Stimulated activated CD8-positive, alpha-beta memory T cell treated with anti-CD3 and anti-CD28 coated beads, Interleukin-12 subunit alpha, Interleukin-12 subunit beta, amount 100 ng/mL, for 1 hour (primary cell): ENCODE measurements at places on chromosomes 3 and 15.

DNA sequence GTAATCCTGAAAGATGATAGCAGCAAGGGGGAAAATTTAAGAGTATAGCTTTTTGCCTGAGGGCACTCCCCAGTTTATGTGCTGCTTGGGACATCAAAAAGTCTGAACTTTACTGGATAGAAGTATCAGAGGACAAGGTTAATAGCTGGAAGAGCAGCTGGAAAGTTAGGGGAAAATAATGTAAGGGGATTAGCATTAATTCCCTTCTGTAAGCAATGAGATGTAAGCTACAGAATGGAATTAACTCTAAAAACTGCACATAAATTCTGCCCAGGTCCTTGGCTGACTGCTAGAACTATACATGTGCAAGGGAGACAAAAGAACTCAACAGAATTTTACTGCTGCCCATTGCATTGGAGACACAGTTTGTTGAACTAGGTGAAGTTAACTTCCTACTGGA lies 55.6 kb downstream of the ATP11B start:
- DNase-seq = no peak

DNA sequence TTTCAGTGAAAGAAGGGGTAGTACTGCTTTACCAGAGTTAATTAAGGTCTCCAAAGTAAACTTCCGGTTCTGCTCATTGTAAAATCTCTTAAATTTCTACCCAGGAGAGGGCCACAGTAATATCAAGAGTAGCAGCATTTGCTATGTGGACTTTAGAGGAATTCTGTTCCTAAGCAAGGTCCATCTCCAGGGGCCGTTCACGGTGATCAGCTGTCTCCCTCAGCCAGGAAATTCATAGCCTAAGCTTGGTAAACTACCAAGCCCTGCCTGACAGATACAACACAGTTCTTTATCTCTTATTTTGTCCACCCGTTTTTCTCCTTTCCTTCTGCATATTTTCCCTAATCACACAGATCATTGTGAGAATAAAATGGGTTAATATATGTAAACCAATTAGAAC lies 2.3 kb downstream of the DUT start:
- DNase-seq = no peak

DNA sequence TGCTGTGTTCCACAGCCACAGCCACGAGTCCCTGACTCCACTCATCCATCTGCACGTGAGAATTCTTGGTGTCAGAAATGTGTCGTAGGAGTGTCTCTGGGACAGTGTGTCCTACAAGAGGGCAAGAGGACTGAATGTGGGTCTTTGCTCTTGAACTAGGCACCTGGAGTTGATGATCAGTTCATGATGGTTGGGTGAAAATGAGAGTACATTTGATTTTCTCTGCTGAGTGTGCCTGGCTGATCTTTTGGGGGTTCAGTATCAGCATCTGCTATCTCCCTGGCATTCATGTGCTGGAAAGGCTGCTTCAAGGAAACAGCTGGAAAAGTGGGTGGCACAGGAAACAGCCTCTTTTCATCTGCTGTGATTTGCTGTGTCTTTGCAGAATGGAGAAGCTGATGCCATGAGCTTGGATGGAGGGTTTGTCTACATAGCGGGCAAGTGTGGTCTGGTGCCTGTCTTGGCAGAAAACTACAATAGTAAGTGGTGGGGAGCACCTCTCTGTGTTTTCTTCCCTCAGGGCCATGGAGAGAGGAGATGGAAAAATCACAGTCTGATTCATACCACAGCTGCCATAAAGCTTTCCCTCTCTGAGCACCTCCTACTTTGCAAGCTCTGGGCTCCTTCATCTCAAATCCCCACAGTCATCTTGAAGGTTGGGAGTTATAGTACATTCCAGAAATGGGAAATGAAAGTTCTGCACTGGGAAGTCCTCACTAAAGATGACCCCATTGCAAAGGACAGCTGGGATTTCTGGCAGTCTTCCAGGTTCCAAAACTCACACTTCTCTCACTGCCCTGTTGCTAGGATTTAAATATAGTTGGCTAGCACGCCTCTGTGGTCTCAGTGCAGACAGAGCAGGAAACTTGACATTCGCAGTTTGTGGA lies 17.8 kb downstream of the TF start:
- no peak for DNase-seq

DNA sequence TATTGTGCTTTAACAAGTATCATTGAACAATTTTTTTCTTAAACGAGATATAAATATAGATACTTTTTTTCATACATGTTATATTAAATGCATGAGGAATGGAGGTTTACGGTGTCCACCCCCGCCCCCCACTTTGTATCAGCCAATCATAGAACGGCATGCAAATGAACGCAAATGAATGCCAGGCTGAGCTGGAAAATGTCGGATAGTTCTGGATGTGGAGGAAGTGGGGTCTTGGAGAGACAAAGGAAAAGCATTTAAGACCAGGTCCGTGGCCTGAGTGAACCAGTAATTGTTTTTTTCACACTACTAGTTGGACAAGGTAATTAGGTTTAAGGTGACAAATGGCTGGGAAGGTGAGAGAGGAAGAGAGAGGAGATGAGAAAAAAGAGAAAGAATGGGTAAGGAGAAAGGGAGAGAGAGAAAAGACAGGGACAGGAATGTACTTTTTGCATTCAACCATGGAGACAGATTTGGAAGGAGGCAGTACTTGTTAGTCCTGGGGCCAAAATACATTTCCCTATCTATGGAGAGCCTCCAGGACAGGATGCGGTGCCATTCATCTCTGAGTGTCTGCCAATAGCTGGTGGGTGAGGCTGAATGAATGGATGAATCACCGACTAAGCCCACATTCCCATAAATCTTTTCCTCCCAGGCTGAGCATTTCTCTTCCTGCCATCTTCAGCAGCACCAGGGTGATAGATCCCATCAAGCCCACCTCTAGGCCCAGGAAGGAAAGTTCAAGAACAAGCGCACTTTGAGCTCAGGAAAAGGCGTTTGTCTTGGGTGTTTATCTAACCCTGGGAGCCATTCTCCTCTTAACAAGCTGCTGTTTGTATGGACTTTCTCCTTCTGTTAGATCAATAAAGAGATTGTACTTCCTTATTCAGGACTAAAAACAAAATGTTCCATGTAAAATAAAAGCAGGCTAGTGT lies 1.4 kb upstream of the RAD18 start:
- no peak for DNase-seq

GRCh38 chr15:39118510-39118909 lies 462.4 kb upstream of the THBS1 start:
- no peak for DNase-seq

GRCh38 chr3:1677576-1678156 lies 421.0 kb upstream of the CNTN4 start:
- no peak for DNase-seq

DNA sequence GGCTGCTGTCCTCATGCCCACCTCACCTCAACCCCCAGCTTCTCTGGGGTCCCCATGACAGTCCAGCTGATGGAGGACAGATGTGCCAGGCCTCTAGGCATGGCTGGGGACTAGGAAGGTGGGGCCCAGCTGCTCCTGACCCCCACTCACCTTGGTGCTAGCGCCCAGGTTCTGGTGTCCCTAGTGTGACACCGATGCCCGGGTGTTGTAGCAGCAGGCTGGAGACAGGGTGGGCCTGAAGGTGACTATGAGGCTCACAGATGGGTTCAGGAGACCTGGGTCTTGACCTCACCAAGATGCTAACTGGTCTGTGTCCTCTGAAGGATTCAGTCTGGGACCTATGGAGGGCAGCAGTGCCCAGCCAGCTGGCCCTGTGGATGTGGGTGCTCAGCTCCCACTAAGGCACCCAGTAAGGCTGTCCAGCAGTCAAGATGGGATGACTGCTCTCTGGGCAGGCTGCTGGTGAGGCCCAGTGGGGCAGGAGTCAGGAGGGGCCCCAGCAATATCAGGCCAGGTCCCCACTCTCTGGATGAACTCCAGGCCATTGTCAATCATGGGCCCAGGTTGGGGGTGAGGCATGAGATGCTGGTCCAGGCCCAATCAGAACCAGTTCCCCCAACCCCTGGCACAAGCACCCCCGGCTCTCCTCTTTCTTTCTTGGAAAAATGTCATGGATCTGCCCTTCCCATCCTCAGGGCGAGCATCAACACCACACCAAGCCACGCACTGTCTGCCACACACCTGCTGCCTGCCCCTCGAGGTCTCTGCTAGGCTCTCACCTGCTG lies 33.0 kb downstream of the ALDH1L1 start:
- no peak for DNase-seq
